Stimulated activated CD8-positive, alpha-beta memory T cell treated with anti-CD3 and anti-CD28 coated beads, Interleukin-15, amount 100 ng/mL, for 1 hour (primary cell): ENCODE measurements at places on chromosomes 2 and 18.
A peak's percentile ranks its signal among the peaks of the same experiment; 100 is the strongest.

DNA sequence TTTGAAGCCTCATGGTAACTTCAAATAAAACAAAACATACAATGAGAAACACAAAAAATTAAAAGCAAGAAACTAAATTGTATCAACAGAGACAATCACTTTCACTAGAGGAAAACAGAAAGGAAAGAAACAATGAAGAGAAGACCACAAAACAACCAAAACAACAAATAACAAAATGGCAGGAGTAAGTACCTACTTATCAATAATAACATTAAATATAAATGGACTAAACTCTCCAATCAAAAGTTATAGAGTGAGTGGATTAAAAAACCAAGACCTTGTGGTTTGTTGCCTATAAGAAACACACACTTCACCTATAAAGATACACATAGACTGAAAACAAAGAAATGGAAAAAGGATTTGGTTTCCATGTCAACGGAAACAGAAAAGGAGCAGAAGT is 830.1 kb upstream of the TMEFF2 start:
- DNase-seq, result no peak

DNA sequence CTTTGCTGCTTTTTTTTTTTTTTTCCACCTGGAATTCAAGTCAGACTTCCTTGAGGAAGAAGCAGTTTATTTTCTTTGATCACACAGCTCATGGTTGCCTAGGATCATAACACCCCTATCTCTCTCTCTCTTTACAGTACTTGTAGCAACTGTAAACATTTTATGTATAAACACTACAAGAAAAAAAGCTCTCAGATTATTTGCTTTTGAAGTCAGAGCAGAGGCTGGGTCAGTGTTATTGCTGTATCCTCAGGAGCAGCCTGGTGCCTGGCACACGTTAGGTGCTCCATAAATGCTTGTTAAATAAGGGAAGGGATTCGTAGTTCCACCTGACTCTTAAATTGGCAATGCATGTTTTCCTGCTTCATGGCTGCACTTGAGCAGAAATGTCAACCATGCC is 221.2 kb downstream of the TGIF1 start:
- no peak for DNase-seq

GRCh38 chr2:72367530-72368225 is 220.0 kb upstream of the CYP26B1 start:
- DNase-seq, result no peak

- DNase-seq, result no peak
Observed at GRCh38 chr2:181176540-181176939, 196.1 kb downstream of the UBE2E3 start.

DNA sequence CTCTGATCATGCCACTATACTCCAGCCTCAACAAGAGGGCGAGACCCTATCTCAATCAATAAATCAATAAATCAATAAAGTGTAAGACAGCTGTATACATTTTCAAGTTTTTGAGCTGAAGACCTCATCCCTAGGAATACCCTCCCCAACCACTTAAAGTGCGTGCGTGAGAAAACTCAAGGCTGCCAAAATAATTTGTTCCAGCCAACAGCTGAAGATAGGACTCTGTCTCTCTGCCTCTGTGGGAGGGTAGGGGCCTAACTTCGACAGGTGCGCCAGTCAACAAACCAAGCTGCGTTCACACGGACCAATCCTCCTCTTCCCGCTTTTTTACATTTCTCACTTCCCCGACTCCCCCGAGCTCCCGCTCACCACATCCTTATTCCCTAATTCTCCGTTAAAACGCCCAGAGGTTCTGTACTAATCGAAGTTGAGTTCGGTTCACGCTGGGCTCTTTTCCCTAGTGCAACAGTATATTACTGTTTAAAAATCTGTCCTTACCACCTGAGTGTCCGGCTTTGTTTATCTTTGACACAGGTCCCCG is 618 bp downstream of the POLR2D start:
- no peak for DNase-seq

GRCh38 chr2:190637903-190638618 is 10.8 kb upstream of the NAB1 start:
- DNase-seq, result no peak

DNA sequence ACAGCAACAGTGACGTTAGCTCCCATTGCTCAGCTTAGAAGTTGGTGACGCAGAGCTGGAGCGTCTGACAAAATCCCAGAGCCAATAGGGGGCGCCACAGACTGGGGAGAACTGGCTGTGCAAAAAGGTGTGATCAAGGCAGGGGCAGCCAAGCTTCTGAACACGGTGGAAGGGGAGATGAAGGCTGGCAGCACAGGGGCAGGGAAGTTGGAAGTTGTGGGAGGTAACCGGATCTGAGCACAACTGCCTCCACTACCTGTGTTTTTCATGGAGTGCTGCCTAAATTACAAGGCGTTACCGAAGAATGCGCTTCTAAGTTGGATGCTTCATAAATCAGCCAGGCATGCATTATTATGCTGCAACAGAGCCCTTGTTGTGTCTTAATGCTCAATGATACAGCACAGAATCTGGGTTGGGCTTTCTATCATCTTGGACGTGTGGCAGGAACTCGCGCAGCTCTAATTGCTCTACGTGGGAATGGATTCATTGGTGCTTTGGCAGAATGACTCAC is 370.0 kb downstream of the SLC4A3 start:
- no peak for DNase-seq

DNA sequence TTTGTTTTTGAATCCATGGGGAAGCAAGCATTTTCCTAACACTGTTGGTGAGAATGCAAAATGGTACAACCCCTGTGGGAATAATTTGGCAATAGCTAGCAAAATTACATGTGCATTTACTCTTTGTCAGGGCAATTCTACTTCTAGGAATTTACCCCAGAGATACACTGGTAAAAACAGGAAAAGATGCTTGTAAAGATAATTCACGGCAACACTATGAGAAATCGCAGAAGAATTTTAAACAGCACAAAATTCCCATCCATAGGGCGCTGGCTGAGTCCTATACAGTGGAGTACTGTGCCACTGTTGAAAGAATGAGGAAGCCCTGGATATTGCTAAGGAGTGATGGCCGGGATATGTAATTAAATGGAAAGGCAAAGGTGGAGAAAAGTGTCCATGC is 75.8 kb downstream of the DGKD start:
- DNase-seq, result no peak

GRCh38 chr2:238515377-238515776 is 88.7 kb downstream of the ASB1 start:
- DNase-seq, result no peak

GRCh38 chr2:49770919-49771318 is 616.6 kb upstream of the FSHR start:
- DNase-seq, result no peak

GRCh38 chr2:37250869-37251740 is 19.6 kb downstream of the NDUFAF7 start:
- DNase-seq, result no peak

GRCh38 chr2:200428961-200429665 is 80.8 kb downstream of the KCTD18 start:
- no peak for DNase-seq

- DNase-seq, result no peak
Observed at GRCh38 chr2:38658613-38659012, 7.3 kb upstream of the GALM start.

DNA sequence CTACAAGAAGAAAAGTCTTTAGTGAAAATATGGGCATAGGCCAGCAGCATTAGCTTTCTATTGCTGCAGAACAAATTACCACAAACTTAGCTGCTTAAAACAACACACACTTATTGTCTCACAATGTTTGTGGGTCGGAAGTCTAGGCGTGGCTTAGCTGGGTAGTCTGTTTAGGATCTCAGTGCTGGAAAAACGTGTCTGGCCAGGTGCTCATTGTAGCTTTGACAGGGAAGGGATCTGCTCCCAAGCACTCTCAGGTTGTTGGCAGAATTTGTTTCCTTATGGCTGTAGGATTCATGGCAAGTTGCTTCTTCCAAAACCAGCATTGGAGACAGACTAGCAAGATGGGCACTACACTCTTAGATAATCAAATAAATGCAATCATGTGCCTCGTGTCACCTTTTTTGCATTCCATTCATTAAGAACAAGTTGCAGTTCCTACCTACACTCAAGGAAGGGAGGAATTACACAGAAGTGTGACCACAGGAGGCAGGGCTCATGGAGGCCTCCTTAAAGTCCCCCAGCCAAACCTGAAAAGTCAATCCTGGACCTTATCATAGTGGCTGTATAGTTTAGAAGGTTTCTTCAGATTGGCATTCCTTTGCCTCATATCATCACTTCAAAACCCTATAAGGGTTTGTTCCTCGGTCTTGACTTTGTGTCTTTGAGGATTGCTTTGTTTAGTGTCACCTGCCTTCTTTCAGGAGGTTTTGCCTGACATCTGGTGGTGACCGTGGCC is 17.3 kb downstream of the MRPL30 start:
- no peak for DNase-seq

GRCh38 chr2:171791361-171791760 is 102.7 kb downstream of the SLC25A12 start:
- no peak for DNase-seq

- no peak for DNase-seq
Observed at GRCh38 chr18:34957119-34957863, 83.9 kb upstream of the MAPRE2 start.

DNA sequence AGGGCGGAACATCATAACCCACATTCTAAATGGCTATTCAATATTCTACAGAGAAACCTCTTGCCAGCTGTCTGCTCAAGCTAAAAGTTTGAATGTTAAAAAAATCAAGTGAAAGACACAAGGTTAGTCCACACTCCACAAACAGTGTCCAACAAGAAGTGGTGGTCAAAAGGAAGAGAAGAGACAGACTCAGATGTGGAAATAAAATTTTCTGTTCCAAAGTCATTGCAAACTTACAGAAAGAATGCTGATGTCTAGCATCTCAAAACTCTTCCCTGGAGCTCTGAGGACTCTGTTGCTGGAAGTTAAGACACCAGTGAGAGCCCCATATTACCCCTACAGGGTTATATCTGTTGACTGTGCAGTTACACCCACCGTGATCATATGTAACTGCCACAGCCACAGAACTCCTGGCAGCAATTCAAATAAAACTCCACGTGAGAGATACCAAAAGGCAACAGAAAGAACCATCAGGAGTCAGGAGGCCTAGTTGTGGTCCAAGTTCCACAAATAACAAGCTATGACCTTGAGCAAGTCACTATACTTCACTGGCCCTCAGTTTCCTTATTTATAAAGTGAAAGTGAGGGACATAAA is 60.9 kb downstream of the AAK1 start:
- no peak for DNase-seq

DNA sequence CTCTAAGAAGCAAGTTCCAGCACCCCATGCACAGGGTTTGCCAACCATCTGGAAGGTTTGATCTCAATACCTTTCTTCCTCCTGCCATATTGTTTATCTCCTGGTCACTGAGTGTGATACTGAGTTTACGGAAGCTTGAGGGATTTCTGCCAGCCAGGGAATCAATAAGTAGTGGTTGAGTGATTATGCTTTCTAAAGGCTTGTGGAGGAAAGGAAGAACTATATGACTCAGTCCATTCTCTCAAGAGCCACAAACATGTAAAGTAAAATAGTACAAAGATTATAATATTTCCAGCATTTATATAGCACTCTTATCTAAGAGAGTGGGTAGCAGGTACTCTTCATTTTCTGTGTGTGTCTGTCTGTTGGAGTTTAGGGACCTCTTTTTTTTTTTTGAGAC is 49.2 kb downstream of the SLC4A3 start:
- no peak for DNase-seq

GRCh38 chr2:135086222-135086621 is 34.1 kb downstream of the RAB3GAP1 start:
- DNase-seq, result no peak

DNA sequence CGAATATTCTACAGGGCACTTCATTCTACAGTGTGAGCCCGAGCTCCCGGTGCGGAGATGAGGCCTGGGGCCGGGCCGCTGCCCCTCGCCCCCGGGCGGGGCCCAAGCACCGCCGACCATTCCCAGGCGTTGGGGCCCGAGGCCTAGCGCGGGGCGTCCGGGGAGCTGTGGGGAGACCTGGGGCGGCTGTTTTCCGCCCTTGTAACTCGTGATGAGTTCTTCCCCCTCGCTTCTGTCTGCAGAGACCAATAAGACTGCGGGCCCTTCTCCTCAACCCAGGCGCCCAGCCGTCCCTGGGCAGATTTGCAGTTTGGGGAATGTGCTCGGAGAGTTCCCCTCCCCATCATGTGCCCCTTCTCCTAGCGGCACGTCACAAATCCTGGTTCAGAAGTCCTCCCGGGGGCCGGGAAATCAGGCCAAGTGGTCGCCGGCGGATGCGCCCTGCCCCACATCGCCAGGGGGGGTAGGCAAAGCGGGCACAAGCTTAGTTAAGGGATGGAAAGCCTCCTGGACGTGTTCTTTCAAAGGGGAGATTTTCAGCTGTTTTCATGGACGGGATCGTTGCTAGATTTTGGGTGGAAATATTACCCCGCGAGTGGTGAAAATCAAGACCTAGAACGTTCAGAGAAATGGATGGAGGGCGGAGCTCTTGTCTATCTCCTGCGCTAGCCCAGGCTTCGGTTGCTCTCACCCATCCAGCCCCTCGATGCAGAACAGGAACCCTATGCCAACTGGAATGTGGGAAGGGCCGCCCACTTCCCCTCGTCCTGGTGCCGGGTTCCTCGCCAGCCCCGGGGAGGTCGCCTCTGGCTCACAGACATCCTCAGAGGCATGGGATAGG is 18.8 kb upstream of the HAAO start:
- peak; percentile 21 for DNase-seq

GRCh38 chr2:202577250-202578183 is 57.3 kb upstream of the FAM117B start:
- no peak for DNase-seq

DNA sequence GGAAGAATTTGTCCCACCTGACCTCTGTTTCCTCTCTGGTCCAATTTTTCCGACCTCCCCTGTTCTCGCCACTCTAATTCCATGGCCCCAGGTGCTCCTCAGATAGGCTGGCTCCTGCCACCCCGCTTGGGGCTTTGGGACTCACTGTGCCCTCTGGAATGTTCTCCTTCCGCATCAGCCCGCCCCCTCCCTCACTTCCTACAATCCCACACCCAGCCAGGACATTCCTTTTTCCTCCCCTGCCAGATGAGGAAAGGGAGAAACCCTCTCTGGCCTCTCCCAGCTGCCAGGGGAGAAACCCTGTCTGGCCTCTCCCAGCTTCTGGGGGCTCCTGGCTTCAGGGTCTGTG is 3.1 kb upstream of the OR6B2 start:
- no peak for DNase-seq

DNA sequence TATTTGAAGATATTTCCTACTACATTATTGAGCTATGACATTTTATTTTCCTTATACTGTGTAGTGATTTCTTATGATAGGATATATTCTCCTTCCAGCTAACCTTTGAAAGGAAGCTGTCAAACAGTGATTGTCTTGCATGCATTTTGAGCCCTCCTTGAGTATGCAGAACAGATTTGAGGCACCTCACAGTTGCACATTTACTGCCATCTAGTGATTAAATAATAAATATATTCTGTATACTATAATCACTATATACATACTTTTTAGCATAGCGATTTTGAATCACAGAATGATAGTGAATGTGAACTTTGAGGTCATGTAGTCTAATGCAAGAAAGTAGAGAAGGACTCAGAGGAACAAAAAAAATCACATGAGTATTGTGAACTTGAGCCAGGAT is 268.4 kb upstream of the CDH19 start:
- no peak for DNase-seq
